Omental fat pad (tissue), 4 donors: ENCODE measurements at places on chromosomes 3 and 15.

DNA sequence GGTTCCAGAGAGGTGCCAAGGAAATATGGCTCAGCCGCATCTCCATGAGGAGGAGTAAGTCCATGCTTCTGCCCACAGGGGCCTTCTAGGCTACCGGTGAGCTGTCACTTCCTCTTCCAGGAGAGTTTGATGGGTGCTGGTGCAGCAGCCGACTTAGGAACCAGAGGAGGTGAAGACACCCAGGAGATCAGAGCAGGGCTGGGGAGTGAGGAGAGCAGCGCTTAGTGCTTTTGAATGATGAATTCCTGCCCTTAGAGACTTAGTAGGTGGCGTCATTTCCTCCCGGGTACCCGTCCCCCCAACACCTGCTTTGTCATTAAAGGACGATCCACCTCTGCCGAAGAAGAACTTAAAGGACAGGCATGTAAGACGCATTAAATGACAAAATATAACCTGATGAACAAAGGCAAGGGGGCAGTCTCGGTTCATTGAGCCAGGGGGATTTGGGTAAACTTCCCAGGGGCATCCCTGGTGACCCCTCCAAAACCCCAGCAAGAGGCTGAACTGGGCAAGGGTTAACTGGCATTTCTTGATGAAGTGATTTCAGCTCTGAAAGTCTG is 67.6 kb downstream of the HES1 start:
- no peak for DNase-seq

- no peak for DNase-seq
These were observed 55.7 kb upstream of the CP start for GRCh38 chr3:149277331-149277813.

- no peak for DNase-seq
These were observed 74.7 kb downstream of the SERPINI1 start for GRCh38 chr3:167810236-167810635.

GRCh38 chr15:23912191-23912590 is 225.1 kb upstream of the NDN start:
- DNase-seq, result no peak

- no peak for DNase-seq
These were observed 4.1 kb downstream of the MBNL1 start for GRCh38 chr3:152272771-152273242.

DNA sequence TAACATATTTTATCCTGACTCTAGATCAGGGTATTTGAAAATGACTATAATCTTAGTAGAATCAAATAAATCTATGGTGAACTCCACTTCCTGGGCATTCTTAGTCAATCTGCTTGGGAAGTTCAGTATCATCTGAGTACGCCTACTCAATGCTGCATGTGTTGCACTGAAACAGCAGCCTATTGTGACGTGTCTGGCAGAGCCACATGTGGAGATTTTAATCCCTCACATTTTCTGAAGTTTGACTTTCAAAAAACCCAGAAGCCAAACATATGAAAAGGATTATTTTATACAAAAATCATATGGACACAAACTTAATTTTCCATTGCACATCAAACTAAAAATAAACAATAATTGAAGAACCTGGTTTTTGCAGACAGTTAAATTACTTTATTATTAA is 798.3 kb downstream of the ROBO1 start:
- no peak for DNase-seq

DNA sequence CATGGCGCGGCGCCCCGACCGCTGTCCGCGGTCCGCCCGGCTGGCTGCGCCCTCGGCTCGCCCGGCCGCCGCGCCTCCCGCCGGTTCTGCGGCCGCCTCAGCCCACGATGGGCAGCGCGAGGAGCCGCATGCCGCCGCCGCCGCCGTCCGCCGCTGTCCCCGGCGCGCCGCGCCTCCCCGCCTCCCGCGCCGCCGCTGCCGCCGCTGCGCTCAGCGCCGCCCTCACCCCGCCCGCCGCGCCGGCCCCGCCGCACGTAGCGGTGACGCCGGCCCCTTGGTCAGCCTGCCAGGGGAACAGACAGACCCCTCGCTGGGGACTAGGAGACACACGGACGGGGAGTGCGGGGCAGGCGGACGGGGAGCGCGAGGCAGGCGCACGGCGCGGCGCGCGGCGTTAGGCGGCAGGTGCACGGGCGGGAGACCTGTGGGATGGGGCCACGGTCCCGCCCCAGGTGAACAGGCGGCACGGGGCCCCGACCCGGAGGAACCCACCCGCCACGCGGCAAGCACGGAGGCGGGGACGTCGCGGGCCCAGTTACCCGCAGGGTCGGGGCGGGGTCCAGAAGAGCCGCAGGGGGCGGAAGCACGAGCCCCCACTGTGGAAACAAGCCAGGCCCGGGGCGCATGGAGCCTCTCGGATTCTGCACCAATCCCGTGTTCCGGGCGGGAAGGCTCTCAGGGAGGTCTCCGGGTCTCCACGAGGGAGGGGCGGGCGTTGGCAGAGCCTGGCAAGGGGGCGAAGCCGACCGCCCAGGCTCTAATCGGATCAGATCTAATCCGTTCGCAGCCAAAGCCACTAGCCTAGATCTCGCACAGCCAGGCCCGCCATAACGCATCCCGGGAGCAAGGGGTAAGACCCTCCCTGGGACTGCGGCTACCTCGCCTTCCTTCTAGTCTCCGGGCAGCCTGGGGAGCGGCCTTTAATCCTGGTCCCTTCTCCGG is at the start of gene CSPG5:
TSS of gene CSPG5 (minus strand) at position 175 of the 942 bp plus-strand sequence. CDS start at position 3, 172 bp downstream.
- DNase-seq, result no peak

- DNase-seq, result peak; percentile 4
These were observed 32.6 kb upstream of the KLF13 start for GRCh38 chr15:31294067-31294466.

DNA sequence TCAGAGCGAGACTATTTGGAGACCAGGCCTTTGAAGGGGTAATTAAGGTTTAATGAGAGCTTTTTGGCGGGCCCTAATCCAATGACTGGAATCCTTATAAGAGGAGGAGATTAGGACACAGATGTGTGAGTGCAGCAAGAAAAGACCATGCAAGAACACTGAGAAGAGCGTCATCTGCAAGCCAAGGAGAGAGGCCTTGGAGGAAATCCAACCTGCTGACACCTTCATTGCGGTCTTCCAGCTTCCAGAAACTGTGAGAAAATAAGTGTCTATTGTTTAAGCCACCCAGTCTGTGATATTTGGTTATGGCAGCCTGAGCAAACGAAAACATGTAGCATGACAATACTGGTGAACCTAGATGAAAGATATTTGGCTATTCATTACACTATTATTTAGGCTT is 23.0 kb upstream of the MUSTN1 start:
- no peak for DNase-seq
